ENCODE measurements at places on chromosomes 4 and X.

- no peak for DNase-seq
Measured at GRCh38 chrX:129784371-129784770, 4.6 kb downstream of the SASH3 start.

- peak; percentile 84 for DNase-seq
Measured at GRCh38 chr4:68271851-68272357, 26.4 kb upstream of the TMPRSS11B start.

GRCh38 chr4:139368998-139369397 lies 66.7 kb upstream of the NDUFC1 start:
- peak; percentile 21 for DNase-seq

GRCh38 chrX:149494844-149495565 lies 10.1 kb downstream of the IDS start:
- no peak for DNase-seq

DNA sequence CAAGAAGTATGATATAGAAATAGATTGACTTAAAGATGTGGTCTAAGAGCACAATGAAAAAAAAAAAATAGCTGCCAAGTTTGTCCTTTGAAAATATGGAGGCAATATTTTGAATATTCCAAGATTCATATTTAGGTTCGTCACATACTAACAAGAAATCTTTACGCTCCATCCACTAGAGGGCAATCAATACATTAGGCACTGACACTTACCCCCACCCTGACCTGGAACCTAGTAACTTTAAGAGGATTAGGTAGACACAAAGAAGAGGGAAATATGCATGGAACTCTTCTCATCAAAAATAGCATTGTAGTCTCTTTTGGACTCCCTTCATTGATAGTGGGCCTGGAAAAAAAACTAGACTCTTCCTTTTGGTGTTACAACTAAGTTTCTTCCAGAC lies 1108.1 kb downstream of the PCDH19 start:
- DNase-seq = no peak

GRCh38 chrX:20527558-20528011 lies 260.9 kb upstream of the RPS6KA3 start:
- DNase-seq = peak; percentile 32

GRCh38 chrX:78931814-78932213 lies 13.4 kb upstream of the P2RY10 start:
- DNase-seq = no peak

DNA sequence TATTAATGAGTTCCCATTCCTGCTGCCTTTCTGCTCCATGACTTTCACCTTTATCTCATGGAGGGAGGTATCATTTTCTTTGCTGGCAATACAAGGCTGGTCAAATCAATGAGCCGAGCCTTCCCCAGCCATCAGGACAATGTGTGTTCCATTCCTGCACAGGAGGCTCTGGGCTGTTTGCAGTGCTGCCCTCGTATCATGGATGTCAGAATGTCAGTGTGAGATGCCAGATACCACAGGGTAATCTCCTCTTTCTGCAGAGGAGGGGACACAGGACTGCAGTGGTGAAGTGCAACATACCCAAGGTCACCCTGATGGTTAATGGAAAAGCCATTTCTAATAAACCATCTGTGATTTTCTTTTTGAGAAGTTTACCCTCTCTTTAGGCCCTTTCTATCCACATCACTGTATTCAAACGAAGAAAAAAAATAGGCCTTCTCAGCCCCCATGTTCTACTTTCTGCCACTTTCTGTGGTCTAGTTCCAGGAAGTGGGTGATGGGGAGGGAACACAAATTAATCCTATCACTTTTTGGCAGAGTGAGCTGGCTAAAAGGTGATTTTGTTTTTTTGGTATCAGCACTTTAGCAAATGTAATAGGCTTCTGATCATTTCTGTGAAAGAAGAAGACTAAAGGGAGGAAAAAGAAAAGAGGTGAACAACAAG lies 490.2 kb upstream of the BOD1L1 start:
- DNase-seq = no peak

- peak; percentile 52 for DNase-seq
Measured at GRCh38 chrX:103464072-103464773, 55.1 kb downstream of the RAB40A start.
